Fibroblast of skin of abdomen (primary cell): ENCODE measurements at places on chromosomes 6 and 20.

DNA sequence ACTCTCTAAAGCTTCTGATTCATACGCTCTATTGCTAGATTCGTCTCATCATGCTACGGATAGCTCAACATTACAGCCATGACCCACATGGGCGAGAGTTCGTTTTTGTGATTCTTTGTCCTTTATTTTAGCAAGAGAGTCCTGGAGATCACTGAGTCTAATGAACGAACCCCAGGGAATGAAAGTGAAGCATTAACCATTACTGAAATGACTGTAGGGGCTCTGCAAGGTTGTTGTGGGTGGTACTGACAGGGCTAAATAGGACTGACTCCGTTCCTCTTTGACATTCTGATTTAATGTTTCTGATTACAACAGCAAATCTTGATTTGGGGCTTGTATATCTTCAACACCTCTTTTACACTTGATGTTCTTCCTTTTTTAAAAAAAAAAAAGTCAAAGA is 13.7 kb upstream of the RTF2 start:
- no peak for DNase-seq

GRCh38 chr6:1602049-1602713 is 7.5 kb upstream of the FOXC1 start:
- no peak for DNase-seq

DNA sequence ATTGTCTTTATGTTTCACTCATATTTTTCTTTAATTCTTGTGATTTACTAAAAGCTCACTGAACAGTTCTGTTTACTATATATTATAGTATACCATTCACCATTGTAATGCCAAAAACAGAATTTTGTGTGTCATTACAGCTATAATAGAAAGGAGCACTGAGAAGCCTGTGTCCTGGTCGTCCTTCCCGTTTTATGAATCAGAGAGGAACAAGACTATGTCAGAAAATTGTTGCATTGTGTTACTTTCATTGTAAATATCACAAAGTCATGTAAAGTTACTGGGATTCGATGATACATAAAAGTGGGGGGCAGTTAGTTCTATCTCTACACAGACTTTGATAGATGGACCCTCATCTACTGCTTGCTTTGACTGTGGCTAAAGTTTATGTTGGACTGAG is 145.1 kb downstream of the QKI start:
- no peak for DNase-seq

GRCh38 chr6:25042984-25043725 is 107.4 kb upstream of the RIPOR2 start:
- DNase-seq = no peak

DNA sequence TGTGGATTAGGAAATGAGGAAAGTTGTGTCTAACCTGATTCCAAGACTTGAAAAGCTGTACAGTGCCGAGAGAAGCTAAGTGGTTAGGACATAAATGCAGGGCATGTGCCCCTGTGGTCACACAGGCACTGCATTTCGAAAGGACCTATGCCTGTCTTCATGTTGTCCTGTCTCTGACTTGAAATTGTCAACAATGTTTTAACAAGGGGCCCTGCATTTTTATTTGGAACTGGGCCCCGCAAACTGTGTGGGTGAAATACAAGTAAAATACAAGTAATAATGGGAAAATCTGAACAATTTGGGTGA is 38.8 kb downstream of the MRS2 start:
- DNase-seq = no peak

DNA sequence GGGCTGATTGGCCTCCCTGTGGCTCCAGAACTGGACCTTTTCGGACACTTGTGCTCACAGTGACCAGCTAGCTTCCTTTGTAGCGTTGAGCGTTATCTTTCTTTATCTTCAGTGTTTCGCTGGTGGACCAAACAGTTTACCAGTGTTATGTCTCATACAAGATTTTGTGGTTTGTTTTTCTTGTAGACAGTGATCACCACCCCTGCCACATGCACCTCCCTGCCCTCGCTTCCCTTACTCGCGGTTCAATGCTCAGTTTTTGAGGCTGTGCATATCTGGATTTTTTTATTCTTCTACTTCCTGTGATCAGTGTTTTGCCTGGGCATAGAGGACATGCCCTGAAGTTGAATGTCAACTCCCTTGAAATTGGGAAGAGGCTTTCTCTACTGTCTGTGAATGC is 16.4 kb downstream of the MYT1 start:
- DNase-seq = no peak

- DNase-seq = no peak
These were observed 455.3 kb downstream of the EPM2A start for GRCh38 chr6:145279993-145280392.

GRCh38 chr20:60883496-60883895 is 368.6 kb upstream of the CDH4 start:
- no peak for DNase-seq

- no peak for DNase-seq
These were observed 1.2 kb upstream of the DLGAP4 start for GRCh38 chr20:36304786-36305495.

- no peak for DNase-seq
These were observed 159.8 kb upstream of the FERMT1 start for GRCh38 chr20:6282642-6283041.

- DNase-seq = peak; percentile 3
These were observed 636 bp downstream of the SRF start for GRCh38 chr6:43171707-43172103.

DNA sequence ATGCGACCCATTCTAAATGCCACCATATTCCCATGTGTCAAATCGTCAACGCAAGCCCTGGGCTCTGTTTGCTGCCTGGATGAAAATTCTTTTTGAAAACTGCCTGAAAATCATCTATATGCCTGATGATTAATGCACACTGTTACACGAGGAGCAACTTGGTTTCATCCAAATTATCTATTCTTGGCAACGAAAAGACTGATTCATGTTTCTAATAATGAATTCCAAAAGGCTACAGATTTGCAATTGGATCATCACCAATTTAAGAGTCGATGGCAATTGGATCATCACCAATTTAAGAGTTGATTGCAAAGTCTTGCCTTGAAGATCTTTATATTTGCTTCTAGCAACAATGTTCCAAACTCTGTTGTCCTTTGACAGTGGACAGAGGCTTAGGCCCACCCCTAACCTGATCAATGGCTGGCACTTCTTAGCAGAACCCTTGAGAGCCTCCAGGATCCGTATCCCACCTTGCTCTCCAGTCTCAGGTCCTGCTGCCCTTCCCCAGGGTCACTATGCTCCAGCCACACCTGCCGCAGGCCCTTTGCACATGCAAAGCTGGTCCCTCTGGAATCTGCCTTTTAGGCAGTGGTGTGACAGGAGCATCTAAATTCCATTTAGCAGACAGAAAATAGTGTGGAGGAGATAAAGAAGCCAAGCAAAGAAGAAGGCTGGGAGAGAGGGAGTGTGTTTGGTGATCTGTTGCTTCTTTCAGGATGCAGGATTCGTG is 460.9 kb upstream of the SULF2 start:
- DNase-seq = peak; percentile 49

- no peak for DNase-seq
These were observed 84.8 kb upstream of the SASH1 start for GRCh38 chr6:148257810-148258209.
